ENCODE measurements at places on chromosomes 1 and 21.

- no peak for DNase-seq
These were observed 44.4 kb downstream of the CFHR5 start for GRCh38 chr1:197021716-197022115.

GRCh38 chr1:226097866-226098625, 35.5 kb downstream of the H3-3A start:
- DNase-seq, result no peak

DNA sequence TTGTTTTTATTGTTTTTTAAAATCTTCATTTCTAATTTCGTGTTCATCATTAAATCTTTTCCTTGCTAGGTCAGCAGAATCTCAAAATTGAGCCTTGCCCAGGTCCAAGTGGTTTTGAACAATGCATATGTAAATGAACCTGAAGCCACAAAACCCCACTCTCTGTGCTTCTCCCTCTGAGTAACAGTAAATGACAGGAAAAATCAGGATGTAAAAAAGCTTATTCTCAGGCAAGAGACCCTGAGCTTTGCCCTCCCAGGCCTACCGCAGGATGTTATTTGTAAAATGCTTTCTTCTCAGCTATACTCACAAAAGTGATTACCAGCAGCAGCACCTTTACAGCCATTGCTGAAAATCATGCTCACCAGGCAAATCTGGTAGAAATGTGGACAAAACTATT, 47.6 kb downstream of the TYW3 start:
- DNase-seq, result no peak

- DNase-seq, result no peak
These were observed 99.1 kb downstream of the BEND5 start for GRCh38 chr1:48677306-48678287.

DNA sequence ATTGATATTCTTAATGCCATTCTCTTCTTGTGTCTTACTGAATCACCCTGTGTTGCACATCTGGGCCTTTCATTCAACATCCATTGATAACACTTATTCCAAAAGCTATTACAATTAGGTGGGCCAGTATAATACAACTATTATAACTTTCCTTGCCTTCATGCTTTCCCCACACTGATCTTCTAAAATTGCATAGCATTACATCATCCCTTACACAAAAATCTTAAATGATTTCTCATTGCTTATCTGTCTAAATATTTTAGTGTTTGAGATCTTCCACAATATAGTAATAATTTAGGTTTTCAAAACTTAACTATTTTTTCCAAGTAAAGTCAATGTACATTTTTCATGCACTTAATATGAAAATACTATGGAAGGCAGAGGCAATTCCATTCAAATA, 1634.1 kb downstream of the PLA2G4A start:
- DNase-seq, result no peak

GRCh38 chr1:101373570-101373969, 136.8 kb downstream of the S1PR1 start:
- no peak for DNase-seq

DNA sequence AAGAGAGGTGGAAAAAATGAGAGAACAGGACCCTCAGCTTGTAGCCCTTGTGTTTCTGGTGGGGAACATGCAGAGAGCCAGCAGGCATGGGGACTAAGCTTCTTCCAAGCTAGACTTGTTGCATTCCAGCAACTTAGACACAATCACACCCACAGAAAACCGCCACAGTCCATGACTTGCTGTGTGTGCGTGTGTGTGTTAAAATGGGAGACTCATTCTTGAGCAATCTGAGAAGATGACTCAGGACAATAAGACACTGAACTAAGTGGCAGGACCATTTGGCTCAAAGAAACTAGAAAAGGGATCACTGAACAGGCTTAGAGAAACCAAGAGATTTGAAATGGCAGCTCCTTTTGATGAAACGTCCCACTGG, 78.0 kb downstream of the HLX start:
- DNase-seq, result no peak

- no peak for DNase-seq
These were observed 67.2 kb downstream of the SLC35A3 start for GRCh38 chr1:100036718-100037655.

DNA sequence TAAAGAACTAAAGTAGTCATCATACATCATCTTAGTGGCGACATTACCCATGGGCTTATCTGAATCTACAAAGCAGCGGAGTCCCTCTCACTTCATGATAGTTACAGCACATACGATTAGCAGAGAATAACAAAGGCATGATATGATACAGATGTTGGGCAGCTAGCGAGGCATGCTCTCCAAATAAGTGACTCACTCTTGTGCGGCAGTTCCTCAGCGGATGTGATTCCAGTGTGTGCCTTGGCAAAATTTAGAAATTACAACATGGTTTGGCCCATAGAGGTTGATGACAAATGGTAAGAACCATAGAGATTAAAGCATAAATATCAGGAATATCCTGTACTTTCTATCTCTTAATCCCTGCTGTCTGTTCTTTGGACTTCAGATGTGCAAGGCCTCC, 48.1 kb upstream of the PAXBP1 start:
- no peak for DNase-seq

DNA sequence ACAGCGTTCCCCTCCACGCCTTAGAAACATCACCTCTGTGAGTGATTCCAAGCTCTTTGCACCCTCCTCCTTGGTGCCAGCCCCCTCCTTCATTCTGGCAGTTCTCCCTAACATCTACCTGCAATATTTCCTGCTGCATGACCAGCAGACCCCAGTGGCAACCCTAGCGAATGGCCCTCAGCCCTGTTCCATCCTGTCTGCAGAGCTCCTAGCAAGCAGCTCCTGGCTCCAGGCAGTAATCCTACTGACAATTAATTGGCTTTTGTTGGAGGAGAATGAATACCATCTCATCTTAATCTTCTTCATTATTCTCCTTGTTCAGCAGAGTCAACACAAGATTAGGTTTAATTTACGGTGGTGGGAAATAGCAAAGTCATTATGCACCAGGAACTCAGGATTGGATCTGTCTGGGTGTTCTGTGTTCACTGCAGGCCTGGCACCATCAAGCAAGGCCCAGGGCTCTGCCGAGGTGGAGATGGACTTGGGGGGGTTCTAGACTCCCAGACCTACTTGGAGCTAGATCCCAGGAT, 12.4 kb downstream of the FBXO2 start:
- no peak for DNase-seq

- DNase-seq, result peak; percentile 19
These were observed 10.9 kb upstream of the C4BPB start for GRCh38 chr1:207077470-207078377.

DNA sequence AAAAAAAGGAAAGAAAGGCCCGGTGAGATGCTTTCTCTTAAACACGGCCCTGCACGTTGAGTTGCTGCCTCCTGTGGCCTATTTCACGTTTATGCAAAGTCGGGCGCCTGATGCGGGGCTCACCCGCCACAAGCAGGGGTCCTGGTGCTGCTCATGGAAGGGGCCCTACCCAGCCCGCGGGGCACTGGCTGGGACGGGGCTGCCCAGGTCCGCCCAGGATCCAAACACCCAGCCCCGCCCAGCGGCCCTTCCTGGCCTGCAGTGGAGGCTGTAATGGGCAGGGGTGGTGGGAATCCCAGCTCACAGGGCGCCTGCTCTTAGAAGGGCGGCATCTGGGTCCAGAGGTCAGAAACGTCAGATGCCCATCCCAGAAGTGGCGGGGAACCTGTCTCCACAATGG, 1.6 kb downstream of the COL6A2 start:
- no peak for DNase-seq

DNA sequence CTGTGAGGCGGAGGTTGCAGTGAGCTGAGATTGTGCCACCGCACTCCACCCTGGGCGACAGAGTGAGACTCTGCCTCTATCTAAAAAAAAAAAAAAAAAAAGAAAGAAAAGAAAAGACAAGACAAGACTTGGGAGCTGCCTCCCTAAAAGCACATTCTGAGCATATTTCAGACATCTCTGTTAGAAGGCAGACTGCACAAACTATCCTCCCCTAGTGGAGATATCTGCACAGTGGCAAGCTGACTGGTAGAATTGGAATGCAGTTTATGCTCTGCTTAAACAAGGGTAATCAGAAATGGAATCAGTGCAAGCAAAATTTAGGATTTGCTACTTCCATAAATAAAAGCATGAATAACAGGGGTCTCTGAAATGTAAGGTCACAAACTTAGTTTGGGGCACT, 31.8 kb downstream of the GNG4 start:
- no peak for DNase-seq

GRCh38 chr1:29845910-29846309, 609.6 kb downstream of the PTPRU start:
- no peak for DNase-seq

DNA sequence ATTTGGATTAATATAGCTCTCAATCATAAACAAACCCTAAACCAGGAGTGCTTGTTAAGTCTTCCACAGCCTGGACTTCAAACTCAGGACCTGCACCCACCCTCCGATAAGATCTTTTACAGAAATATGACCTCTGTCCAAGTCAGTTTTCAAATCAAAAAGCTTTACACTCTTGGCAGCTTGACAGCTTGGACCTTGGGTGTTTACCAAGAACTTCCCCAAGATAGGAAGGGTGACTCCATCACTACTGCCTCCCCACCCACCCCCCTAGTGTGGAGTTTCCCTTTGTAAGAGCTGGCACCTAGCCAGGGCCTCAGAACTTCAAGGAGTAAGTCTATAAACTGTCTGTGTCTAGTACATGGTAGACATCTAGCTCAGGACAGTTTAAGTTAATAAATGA, 9.6 kb downstream of the BCAR3 start:
- DNase-seq, result no peak

- DNase-seq, result no peak
These were observed 47.1 kb upstream of the DYNLT5 start for GRCh38 chr1:66705110-66705509.

- no peak for DNase-seq
These were observed 506.6 kb upstream of the PTBP2 start for GRCh38 chr1:96214982-96215381.

GRCh38 chr1:2197707-2198165, 3.2 kb upstream of the FAAP20 start:
- no peak for DNase-seq

GRCh38 chr1:188402986-188403385, 1574.2 kb downstream of the PLA2G4A start:
- DNase-seq, result no peak

- no peak for DNase-seq
These were observed 3.7 kb upstream of the DIPK1A start for GRCh38 chr1:92964998-92965397.

GRCh38 chr1:210598135-210598652, 269.5 kb downstream of the HHAT start:
- DNase-seq, result no peak

- no peak for DNase-seq
These were observed 53.6 kb downstream of the APCS start for GRCh38 chr1:159641221-159641620.

GRCh38 chr1:209248649-209249279, 334.8 kb upstream of the CAMK1G start:
- DNase-seq, result no peak

DNA sequence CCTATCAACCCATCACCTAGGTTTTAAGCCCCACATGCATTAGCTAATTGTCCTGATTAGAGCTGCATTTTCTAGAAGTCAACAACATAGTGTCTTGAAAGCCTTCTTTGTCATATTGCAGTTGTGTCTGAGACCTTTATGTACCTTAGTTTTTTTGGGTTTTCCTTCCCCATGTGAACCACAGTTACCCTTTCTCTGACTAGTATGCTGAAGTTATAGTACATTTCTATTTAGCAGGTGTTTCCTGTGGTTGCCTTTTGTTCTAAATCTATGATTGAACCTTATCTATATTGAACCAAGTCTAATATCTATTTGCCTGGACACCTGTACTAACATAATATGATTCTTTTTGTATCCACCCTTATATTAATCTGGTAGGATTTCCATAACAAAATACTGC, 135.6 kb downstream of the ST6GALNAC3 start:
- no peak for DNase-seq

DNA sequence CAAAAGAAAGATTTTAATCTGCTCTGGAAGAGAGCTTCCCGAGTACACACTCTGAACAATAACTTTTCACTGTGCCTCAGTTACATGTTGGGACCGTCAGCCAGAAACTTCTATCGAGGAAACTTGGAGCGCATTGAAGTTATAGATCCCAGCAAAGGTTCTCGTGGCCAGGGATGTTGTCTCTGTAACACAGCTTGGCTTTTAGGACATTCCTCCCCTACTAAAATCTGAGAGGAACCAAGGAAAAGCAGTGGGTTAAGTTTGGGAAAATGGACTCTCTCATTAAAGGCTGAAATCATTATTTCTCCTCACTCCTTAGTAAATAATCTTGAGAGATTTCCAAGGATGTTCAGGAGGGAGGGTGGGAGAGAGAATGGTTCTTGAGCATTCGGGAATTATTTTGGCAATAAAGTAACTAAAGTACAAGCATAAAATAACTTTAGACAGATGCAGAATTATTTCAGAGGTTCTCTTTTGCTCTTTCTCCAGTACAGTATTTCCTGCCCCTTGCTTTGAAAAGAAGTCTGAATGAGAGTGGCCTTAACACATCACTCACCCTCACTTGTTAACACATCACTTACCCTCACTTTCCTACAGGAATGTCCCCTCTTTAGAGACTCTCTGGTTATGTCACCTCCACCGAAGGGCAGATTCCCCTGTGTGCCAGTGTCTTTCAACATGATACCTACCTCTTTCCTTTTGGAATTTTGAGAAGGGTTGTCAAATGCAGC, 1.8 kb upstream of the NFIA start:
- no peak for DNase-seq

DNA sequence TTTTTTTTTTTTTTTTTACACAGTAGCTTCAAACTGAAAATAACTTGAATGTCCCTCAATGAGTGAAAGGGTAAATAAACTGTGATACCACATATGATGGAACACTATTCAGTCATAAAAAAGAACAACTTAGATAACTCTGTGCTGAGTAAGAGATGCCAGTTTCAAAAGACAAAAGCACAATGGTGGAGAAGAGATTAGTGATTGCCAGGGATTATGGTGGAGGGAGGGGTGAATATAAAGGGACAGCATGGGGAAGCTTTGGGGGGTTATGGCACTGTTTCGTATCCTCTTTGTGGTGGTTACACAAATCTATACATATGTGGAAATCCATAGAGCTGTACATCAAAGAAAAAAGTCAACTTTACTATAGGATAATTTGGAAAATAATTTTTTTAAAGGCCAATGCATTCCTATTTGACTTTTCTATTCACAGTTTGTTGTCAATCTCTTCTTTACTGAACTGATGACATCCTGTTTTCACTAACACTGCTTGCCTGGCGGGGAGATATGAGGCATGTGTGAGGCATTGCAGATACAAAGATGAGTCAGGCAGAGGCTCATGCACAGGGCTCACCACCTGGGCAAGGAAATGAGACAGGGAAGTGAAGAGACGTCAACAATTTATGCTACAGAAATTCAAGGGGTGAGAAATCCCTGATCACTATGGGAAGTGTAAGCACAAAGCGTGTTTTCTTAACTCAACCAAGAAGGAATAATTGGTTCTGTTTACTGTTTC, 302.7 kb downstream of the DUSP10 start:
- peak; percentile 37 for DNase-seq

GRCh38 chr1:94281361-94282142, 44.2 kb upstream of the ARHGAP29 start:
- no peak for DNase-seq

GRCh38 chr1:6357243-6357936, 36.2 kb downstream of the ACOT7 start:
- no peak for DNase-seq

Data from stimulated activated CD4-positive, alpha-beta T cell treated with anti-CD3 and anti-CD28 coated beads, Interleukin-12 subunit alpha, Interleukin-12 subunit beta, amount 100 ng/mL, for 24 hours (primary cell).